Amygdala (tissue), 56 donors: ENCODE measurements at places on chromosomes 6 and 20.
A peak's percentile ranks its signal among the peaks of the same experiment; 100 is the strongest.

- no peak for DNase-seq
These were observed 11.8 kb downstream of the BCAS1 start for GRCh38 chr20:54058420-54059139.

- DNase-seq, result no peak
These were observed 123.3 kb upstream of the DUSP22 start for GRCh38 chr6:168865-169455.

- no peak for DNase-seq
These were observed 129.7 kb upstream of the AHI1 start for GRCh38 chr6:135627092-135627715.

DNA sequence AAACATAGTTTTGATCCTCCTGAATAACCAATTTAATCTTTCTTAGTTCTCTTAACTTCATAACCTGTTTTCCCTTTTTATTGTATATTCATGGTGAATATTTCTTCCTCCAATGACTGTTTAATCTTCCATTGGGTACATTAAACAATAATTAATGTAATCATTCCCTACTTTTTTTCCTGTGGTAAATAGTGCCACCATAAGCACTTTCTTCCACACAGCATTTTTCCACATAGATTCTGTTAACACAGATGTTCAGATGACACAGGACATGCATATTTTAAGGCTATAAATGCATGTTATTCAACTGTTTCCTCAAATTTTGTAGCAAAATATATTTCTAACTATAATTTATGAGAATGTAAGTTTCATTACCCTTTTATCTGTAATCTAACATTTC, 61.9 kb downstream of the CYP39A1 start:
- no peak for DNase-seq

DNA sequence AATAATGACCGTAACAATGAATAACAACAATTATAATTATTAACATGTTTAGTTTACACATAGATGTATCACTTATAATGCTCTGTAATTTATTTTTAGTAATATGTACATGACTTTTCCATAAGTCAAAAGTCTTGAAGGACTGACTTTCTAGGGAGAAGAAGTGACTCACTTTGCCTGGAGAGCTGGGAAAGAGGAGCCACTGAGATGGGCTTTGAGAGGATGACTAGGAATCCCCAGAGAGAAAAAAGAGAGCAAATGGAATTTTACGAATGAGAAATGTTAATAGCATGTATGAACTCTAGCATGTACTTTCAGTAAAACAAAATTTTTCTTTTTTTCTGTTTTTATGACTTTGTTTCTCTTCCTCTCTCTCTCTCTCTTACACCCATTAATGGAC, 67.8 kb upstream of the RALY start:
- no peak for DNase-seq

DNA sequence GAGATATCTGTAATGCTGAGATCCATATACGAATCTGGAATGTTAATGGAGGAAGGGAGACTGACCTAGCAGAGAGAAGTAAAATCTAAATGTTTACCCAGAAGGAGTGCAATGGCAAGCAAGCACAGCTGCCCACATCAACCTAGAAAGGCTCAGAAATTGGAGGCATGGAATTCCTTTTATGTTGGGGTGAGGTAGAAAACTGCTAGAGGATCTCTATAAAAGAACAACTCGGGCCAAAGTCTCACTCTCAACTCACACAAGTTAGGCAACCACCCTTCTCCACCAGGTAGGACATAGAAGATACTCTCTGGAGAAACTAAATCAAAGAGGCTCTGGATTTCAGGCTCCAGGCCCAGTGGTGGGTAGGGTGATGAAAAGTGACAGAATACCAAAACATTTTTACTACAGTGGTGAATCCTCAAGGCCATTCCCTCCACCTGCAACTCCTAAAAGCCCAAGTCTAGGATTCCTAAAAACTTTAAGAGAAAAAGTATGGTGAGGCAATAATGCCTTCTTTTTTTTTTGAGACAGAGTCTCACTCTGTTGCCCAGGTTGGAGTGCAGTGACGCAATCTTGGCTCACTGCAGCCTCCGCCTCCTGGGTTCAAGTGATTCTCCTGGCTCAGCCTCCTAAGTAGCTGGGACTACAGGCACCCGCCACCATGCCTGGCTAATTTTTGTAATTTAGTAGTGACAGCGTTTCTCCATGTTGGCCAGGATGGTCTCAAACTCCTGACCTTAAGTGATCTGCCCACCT, 9.5 kb upstream of the ADGRG6 start:
- no peak for DNase-seq

DNA sequence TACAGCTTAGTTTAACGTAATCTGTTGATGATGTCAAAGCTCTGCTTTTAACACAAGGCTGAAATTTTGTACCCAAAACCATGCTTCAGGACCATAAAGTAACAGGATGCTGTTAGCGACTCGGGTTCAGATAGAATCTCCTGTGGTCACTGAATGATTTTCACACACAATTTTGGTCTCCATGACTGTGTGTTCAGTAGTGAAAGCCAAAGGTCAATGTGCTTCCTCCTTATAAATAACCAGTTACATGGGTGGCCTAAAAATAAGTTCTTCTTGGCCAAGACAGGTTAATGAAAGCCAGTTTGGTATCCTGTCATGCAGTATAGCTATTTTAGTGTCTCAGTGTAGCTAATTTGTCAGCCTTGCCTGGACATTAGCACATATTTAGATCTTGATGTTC, 19.1 kb upstream of the LOC128125822 start:
- no peak for DNase-seq

- no peak for DNase-seq
These were observed 526.1 kb upstream of the MARCKS start for GRCh38 chr6:113331021-113331420.

GRCh38 chr6:32700391-32701040, 34.1 kb upstream of the HLA-DQB1 start:
- no peak for DNase-seq

- DNase-seq, result peak; percentile 55
These were observed 12.1 kb upstream of the OCSTAMP start for GRCh38 chr20:46562373-46563169.

DNA sequence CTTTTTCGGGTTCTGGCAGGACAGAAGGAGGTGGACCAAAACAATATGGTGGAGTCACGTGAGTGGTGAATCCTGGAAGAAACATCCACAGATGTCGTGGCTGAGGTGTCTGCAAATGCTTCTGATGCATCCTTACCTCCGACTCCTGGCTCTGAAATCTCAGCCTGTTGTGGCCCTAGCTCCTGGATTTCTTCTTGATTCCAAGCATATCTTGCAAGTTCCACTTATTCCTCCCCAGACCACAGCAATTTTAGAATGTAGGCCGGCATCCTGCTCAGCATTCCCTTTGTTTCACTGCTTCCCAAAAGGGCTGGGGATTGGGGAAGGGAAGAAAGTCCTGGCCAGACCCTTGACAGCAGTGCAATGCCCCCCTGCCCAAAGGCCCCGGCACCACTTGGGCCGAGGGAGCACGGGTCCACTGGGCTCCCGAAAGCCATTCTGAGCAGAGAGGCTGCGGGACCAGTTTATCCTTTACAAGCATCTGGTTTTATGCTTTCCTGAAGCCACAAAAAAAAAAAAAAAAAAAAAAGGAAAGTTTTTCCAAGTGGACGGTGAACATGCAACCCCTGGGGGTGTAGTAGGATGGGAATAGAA, 200.9 kb upstream of the RNF24 start:
- DNase-seq, result no peak

GRCh38 chr20:56451056-56451765, 17.2 kb upstream of the RTF2 start:
- DNase-seq, result no peak

- DNase-seq, result no peak
These were observed 80.6 kb downstream of the CDYL start for GRCh38 chr6:4856785-4857184.

DNA sequence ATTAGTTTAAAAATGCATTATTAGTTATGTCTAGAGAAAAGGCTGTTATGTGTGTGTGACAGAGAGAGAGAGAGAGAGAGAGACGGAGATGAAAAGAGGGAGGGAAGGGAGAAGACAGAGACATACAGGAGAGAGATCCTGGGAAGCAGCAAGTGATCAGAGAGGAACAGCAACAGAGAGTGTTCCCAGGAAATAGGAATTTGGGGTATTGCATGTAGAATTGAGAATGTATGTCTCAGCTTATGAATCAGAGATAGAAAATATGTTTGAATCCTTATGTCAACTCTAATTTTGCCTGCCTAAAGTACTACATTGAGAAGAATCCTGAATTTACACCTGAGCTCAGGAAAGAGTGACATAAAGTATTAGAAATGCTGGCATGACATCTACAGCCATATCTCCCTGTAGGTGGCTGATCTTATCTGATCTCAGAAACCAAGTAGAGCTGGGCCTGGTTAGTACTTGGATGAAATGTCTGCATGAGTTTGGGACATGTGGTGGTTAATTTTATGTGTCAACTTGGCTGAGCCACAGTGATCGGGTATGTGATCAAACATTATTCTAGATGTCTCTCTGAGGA, 130.6 kb downstream of the TENT5A start:
- no peak for DNase-seq

- no peak for DNase-seq
These were observed 5.0 kb upstream of the RTF2 start for GRCh38 chr20:56463428-56463827.

DNA sequence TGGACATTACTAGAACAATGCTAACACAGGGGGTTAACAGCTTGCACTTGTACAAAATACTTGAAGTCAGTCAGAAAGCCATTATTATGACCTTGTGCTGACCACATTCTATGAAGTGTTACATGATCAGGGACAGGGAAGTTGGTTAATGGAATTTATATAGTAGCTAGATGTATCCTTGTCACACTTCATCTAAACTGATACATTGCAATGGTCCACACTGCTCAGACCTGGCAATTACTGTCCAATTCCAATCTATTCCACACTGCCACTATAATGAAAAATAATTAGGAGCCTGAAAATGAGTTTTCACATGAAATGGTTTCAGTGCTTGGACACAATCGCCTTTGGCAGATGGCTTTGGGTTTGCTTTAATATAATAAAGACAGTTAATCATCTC, 850.8 kb downstream of the EPHA7 start:
- no peak for DNase-seq

DNA sequence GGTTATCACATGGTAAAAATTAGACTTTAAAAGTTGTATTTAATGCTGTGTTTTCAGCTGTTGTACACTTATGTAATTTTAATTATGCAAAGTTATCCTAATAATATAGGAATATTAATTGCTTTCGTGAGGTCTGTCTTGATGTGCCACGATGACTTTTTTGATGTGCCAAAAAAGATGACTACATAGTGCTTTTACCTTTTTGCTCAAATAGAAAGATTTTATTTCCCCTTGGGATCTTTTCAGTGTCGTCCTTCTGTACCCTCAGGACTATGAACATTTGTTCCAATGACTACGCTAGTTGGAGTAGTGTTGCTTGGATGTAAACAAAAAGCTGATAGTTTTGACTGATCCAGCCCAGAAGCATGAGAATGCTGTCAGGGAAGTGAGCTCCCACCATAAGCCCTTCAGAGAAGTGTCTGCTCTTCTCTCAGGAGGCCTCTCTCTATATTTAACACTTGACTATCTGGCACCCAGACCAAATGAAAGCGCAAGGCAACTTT, 1.2 kb upstream of the CD164 start:
- no peak for DNase-seq

DNA sequence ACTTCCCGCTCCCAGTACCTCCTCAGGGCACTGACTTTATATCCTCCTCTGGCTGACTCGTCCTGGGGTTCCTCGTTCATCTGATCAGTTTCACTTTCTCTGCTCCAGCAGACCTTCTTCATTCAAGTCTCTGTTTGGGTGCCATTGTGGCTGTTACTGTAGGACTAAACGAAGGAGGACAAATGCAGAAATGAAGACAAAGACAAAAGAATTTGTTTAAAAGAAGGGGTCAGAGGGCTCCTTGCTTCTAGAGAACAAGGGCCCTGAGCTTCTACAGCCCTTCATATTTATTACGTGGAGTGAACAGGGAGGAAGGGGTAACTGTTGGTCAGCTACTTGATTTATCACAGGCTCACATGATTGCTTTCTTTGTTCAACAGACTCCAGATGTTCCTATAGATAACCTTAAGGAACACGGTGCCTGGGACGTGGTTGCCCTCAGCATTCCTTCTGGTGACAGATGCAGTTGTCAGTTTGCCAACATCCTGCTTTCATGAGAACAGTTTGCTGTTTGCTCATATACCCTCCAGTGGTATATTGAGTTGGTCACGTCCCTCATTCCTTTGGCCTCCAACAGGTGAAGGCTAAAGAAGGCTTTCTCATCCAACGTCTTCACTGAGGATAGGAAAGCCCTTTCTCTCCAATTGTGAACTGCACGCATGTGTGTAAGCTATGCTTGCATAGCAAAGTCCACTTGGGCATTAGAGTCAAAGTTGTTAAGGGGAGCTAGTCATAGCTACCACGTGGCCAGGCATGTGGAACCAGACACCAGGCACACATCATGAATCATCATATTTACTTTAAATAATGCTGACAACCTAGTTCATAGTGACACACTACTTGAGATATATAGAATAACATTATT, 69.1 kb upstream of the BTN3A2 start:
- DNase-seq, result no peak

DNA sequence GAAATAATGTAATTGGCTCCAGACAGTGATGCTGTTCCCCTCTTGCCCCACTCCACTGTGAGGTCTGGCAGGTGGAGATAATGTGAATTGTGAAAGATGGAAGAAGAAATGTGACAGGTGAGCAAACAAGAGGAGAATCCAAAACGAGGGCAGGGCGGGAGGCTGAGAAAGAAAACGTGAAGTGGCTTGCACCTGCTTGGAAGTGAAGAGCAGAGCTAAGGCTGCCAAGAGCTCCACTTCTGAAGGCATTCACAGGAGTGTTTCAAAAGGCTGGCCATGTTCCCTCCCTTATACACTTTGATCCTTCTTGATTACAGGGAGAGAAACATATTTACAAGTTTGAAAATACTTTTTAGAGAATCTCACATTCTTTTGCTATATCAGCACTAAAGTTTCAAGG, 359.4 kb downstream of the EPHA7 start:
- no peak for DNase-seq

DNA sequence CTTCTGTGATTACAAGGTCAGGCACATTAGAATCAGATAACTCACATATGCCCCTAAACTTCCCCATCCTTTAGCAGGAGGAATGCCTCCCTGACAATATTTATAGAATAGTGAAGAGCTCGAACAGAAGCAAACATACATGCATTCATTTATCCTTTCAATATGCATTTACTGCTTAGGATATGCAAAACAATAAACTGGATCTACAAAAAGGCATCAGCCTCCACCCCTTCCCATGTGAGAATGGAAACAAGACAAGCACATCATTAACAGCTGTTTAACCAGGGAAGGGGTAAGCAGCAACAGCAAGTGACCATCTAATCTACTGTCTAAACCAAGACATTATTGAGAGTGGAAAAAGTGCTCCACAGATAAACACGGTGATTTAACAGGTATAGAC, 107.6 kb downstream of the MBOAT1 start:
- DNase-seq, result no peak
